ENCODE measurements at places on chromosomes 16 and 17.
A peak's percentile ranks its signal among the peaks of the same experiment; 100 is the strongest.

DNA sequence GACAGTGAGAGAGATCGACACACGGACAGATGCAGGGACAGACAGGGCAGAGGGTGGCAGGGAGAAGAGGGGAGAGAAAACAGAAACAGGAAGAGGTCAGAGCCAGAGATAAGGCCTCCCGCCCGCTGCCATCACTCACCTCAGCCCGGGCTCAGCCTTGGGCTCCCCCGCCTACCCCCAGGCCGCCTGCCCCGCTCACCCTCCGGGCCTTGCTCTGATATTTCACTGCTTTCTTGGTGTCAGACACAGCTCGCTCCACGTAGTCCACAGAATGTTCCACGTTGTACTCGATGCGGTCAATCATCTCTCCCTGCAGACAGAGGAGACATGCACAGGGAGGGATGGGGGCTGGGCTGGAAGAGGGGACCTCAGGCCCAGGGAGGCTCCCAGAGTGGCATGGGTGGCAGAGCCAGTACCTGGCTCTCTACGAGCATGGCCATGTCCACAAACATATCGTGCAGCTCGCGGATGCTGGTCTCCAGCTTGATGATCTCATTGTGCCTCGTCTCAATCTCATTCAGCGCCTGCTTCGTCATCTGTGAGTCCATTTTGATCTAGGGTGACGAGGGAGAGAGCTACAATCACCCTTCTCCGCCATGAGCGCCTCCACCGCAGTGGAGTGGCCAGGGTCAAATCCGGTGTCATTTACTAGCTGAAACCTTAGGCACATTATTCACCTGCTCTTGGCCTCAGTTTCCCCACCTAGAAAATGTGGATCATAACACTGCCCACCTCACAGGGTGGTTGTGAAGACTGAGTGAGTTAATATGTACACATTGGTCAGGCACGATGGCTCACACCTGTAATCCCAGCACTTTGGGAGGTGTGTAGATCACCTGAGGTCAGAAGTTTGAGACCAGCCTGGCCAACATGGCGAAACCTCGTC is 8.2 kb downstream of the HSD3B7 start:
- DNase-seq: no peak

DNA sequence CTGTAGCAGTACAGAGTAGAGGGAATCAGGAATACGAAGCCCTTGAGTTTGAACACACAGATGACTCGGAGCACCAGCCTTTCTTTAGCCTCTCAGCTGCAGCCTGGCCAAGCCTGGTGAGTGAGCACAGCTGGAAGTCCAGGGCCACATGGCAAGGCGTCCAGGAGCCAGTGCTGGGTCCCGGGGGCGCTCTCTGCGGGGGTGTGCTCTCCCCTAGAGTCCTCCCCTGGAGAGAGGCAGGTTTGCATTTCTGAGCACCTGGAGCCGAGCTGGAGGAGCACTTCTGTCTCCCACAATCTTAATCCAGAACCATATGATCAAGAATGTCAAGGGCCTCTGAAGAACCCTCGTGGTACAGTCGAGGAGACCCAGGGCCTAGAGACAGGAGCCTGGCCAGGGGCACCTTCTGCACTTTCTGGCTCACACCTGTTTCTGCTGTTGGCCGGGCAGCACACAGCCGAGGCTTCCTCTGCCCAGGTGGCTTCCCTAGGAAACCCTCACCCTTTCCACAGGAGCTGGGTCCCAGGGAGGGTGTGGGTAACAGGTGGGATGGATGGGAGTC is 78.3 kb downstream of the PLD6 start:
- no peak for DNase-seq

DNA sequence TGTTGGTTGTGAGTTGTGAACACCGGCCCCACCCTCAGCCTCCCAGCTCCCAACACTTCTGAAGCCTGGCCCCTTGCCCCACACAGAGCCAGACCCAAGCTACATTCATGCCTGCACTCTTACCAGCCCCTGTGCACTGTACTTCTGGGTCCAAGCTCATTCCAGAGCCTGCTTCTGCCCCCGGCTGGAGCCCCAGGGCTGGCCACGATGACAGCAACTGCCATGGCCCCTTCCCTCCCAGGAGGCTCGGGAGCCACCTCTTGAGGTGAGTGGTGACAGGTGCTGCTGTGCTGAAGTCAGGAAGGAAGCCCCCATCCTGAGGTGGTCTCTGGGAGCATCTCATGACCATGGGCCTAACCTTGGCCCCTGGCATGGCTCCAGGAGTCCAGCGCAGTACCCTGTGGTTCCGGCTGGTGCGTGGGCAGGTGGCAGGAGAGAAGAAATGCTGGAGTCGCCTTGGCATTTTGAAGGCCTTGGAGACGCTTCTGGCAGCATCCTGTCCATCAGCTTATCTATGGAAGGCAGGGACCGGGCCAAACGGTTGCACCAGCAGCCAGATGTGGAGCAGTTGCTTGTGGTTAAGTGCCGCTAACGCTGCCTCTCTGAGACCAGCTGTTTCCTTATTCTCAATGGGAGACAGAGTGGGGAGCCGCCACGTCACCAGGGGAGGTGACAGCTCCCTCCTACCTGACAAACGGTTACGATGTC is 3.9 kb upstream of the CDT1 start:
- DNase-seq: peak; percentile 17

DNA sequence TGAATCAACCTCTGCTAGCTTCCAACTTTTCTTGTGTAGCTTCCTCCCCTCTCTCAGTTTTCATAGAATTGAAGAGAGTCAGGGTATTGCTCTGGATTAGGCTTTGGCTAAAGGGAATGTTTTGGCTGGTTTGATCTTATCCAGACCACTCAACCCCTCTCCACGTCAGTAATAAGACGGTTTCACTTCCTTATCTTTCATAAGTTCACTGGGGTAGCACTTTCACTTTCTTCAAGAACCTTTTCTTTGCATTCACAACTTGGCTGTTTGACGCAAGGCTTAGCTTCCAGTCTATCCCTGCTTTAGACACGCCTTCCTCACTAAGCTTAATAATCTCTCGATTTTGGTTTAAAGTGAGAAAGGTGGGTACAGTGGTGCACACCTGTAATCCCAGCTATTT is 29.7 kb upstream of the OR1A2 start:
- no peak for DNase-seq

DNA sequence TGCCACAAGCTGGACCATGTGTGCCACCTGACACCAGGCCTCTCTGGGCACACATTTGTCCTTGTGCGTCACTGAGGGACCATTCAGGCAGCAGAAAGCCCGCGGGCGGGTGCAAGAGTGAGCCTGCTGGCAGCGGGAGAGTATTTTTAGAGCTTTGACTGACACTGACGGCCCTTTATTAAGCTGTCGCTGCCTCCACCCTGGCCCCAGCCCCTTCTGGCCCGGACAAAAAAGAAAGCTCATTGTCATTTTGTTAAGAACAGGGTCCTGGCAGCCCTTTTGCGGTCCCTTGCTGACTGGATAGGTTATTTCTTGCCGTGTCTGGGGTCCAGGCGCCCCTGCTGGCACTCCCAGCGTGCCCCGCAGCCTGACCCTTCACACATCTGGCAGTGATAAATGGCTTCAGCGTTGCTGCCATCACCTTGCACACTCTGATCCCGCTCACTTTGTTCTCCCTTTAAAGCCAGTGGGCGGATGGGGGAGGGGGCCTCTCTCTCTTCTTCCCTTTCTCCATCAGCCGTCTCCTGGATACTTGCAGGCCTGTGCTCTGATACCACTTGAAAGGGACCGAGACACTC is 78.4 kb upstream of the NKD1 start:
- DNase-seq: no peak

DNA sequence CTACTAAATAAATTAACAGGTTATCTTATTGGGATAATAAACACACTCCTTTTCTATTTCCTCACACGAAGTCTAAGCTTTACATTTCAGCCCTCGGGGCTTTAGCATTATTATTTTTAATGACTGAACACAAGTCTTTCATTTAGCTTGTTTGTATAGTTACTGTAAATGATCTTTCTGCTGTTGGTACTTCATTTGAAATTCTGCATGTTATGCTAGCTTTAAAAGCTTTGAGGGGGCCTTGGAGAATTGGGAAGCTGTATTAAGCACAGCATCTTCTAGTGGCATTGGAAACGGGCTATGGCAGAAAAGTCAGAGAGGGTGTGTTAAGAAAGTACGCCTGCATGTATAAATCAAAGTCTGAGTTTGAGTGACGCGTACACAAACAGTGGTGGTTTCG is 243.7 kb downstream of the FTO start:
- no peak for DNase-seq

- no peak for DNase-seq
Measured at GRCh38 chr17:9002227-9002605, 19.1 kb upstream of the NTN1 start.

GRCh38 chr17:72250206-72250605 is 129.4 kb downstream of the SOX9 start:
- no peak for DNase-seq

GRCh38 chr17:8900626-8901585 is 33.4 kb upstream of the PIK3R6 start:
- peak; percentile 22 for DNase-seq

- DNase-seq: no peak
Measured at GRCh38 chr17:66275651-66276050, 26.8 kb upstream of the PRKCA start.

DNA sequence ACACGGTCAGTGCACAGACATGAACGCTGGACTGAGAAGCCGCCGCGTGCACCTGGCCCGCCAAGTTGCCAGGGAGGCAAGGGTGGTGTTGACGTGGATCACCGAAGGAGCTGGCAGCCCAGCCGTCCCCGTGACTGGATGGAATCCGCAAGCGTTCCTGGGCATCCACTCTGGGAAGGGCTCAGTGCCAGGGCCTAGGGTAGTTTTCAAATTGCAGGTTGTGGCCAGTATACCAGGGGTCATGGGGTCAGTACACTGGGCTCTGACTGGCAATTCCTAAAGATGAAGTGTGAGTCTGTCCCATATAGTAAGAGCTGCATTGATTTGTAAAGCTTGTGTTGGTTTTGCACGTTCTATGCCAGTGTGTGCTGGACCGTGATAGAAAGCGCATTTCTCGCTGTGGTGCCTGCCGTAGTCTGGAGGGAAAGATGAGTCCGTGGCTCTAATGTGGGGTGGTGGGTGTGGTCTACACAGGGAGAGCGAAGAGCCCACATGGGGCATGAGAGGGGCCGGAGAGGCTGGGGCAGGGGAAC is 21.1 kb upstream of the METRNL start:
- no peak for DNase-seq

- peak; percentile 90 for DNase-seq
Measured at GRCh38 chr17:82648165-82648668, at the start of gene WDR45B. Gene WDR45B (minus strand): TSS chr17:82648444. CDS start chr17:82648340, 104 bp downstream.

DNA sequence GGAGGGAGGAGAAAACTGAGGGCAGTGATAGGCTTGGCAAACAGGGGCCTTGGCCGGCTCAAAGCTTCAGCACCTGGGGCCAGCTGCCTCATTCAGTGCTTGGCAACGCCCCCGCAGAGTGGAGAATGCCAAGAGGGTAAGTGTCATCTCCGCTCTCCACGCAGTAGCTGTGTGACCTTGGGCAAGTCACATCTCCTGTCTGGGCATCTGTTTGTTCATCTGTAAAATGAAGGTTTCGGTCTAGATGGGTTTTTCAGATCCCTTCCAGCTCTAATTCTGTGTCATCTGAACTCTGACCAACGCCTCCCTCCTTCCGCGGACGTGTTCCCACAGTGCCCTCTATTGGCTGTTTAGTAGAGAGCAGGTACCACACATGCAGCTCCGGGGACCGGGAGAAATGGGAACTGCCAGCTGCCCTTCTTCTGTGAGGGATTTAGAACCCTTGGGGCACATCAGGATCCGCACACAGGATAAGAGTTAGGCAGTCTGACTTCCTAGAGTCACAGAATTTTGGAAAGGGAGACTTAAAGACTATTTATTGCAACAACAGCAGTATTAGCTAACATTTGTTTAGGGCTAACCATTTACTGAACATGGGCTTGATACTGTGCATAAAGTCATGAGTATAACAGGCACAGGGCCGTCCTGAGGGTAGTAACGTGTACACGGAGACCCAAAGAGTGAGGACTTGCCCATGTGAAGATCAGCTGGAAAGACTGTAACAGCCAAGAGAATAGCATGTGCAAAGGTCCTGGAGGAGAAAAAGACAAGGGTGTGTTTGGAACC is 26.8 kb downstream of the GP2 start:
- no peak for DNase-seq

DNA sequence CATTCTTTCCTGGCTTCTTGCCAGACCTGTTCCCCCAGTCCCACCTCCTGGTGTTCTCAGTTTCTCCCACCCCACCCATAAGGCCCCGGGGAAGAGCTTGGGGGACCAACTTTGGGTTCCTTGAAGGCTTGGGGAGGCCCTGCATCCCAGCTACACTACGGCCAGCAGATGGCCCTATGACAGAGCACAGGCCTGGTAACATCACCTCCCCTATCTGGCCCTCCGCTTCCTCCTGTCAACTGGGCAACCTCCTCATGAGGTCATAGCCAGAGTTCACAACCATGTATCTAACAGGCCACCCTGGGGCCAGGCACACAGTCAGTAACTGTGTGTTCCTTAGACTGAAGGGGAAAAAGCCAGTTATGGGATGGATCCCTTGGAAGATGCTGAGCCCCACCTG is 31.4 kb downstream of the MYO15A start:
- no peak for DNase-seq

GRCh38 chr17:31525801-31526549 is 134.5 kb downstream of the RAB11FIP4 start:
- no peak for DNase-seq

DNA sequence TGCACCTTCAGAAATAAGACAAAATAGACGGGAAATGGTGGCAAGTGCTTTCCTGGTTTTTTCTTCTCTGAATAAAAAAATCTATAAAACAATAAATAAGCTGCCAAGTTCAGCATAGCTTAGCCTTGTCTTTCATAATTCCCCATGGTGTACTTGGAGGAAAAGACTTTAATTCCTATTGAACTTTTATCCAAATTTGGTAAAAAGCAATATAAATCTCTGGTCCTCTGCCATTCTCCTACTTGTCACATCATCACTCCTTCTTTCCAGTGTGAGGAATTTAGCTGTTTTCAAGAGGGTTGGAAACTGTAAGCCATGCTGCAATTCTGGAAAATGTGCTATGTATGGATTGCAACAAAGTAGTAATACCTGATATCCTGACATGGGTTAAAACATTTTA is 551.8 kb upstream of the KIF2B start:
- no peak for DNase-seq

DNA sequence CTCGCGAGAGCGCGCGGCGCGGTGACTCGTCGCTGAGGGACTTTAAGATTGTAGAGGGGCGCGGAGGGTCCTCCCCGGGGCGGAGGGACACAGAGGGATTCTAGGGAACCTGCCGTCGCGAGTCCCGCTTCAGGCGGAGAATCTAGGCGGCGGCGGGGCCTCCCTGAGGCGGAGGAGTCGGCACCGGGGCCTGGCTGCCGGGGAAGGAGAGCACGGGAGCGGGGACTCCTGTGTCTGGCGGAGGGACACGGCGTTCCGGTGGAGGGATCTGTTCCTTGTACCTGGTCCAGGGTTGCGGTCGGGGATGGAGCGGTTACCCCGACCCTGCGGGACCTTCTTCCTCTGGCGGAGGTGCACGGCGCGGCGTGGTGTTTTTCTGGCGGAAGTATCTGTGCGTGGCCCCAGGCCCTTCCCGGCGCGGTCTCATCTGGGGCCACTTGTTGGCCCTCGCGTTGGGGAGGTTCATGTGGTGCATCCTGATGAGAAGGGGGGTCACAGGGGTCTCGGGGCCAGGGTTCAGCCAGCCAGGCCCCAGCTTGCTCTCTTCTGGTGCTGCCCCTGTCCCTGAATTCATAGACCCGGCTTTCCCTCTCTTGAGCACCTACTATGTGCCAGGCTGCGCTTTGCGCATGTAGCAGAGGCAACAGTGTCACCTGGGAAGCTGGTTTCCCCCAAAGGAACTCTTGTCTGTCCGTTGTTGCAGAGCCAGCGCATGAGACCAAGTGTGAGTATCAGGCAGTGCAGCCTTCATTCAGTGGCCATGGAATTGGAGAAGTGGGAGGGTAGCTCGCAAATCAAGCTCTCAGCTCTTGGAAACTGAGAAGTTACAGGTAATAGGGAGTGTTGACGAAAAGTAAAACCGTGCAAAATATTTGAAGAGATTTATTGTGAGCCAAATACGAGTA is 563 bp upstream of the ZKSCAN2 start:
- peak; percentile 71 for DNase-seq

Measured in stimulated activated naive CD4-positive, alpha-beta T cell (primary cell).